ENCODE measurements at places on chromosomes 11 and 22.

DNA sequence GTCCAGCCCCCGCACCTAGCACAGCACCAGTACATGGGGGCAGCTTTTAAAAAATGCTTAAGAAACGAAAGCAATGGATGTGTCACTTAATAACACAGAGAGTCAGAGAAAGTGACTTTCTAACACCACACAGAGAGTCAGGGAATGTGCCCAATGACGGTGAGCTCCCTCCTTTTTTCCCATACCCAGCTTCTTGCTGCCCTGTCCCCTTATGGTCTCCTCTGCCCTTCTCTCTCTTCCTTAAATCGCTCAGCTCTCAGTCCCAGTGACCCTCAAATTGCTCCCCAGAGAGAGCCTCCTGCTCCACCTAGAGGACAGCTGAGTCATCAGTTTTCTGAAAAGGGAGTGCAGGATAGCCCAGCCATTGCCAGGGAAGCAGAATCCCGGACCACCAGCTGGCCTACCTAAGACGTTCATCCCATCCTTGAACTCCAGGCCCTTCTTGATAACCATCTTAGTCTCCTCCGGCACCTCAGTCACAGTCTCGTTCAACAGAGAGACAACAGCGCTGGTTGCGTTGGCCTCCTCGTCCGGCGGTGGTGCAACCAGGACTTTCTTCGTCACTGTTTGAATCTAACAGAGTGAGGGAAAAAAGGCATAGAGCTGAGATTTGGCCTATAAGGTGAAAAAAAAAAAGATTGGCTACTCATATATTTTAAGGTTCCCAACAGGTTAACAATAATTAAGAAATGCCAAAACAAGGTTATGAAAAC lies 113.5 kb downstream of the SLC1A2 start:
- DNase-seq: no peak

DNA sequence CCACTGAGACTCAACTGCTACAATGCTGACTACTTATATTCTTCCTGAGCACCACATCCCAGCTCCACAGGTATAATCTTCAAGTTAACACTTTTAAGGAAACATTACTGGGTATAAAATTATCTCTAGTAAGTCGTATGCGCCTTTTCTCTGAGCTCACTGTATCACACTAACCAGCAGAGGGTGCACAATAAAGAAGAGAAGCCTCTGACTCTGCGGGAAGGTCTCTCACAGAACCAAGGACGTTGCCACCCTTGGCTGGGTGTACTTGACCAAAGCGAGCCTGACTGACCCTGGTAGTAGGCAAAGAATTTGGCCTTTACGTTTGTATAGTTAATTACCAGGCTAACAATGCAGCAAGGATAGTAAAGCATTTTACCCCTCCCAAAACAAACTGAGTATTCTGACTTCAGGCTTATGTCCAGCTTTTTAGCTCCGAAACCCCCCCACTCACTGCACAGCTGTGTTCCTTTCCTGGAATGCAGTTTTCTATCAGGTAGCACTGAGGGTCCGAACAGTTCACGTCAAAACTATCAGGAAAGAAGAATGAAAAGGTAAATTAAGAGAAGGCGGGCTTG lies at the start of gene BTBD18:
Gene BTBD18, minus strand, starts transcription at position 144 of the 578 bp plus-strand sequence. CDS start 631 bp downstream, outside the sequence.
- DNase-seq: no peak

DNA sequence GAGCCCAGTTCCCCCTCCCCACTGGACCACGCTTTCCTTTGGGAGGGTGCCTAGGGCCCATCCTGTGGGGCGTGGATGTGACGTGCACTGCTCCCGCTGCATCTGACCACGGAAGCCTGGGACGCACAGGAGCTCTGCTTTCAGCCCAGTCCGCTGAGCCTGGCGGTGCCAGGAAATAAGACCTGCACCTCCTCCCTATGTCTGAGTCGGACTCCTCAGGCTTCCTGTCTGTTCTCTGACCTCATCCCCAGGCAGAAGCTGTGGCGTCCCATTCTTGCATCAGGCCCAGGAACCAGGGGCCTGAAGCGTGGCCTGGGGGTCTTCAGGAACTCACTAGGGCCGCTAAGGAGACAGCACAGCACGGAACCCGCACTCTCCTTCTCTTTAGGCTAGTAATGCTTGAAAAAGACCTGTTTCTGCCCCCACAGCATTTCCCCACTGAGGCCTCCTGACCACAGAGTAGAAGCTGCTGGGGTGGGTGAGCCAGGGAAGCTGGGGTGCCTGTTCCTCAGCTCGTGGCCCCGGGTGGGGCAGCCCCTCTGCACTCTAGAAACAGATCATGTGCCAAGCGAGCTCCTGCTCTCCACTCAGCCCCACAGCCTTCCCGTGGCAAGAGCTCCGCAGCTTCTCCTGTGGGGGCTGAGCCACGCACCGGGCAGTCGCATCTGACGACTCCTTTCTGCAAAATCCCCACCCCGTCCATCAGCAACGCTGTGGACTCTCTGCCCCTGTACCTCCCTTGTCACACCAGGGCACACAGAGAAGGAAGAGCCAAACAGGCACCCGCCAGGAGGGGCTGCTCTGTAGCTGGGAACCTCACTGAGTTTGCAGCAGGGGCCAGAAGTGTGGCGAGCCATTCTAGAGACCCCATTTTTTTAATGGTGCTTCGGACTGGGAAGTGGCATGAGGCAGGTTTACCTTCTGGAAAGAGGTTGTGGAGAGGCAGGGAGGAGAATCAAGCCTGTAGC lies 22.6 kb downstream of the MOV10L1 start:
- no peak for DNase-seq

- no peak for DNase-seq
These were observed 30.0 kb upstream of the MMP7 start for GRCh38 chr11:102560555-102561011.

All from activated naive CD4-positive, alpha-beta T cell (primary cell).